ENCODE measurements at places on chromosomes 6 and 20.

DNA sequence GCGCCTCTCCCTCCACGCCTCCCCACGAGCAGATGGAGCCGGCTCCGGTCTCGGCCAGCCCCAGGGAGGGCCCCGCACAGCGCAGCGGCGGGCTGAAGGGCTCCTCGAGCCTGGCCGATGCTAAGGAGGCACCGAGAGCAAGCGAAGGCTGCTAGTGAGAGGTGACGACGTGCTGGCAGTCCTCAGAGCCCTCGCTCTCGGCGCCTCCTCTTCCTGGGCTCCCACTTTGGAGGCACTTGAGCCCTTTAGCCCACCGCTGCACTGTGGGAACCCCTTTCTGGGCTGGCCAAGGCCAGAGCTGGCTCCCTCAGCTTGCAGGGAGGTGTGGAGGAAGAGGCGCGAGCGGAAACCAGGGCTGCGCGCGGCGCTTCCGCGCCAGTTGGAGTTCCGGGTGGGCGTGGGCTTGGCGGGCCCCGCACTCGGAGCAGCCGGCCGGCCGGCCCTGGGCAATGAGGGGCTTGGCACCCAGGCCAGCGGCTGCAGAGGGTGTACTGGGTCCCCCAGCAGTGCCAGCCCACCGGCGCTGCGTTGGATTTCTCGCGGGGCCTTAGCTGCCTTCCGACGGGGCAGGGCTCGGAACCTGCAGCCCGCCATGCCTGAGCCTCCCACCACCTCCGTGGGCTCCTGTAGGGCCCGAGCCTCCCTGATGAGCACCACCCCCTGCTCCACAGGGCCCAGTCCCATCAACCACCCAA, 2.5 kb upstream of the TMEM14C start:
- peak; percentile 24 for DNase-seq

- DNase-seq = peak; percentile 8
Observed at GRCh38 chr20:34058831-34059230, 53.2 kb downstream of the EIF2S2 start.

DNA sequence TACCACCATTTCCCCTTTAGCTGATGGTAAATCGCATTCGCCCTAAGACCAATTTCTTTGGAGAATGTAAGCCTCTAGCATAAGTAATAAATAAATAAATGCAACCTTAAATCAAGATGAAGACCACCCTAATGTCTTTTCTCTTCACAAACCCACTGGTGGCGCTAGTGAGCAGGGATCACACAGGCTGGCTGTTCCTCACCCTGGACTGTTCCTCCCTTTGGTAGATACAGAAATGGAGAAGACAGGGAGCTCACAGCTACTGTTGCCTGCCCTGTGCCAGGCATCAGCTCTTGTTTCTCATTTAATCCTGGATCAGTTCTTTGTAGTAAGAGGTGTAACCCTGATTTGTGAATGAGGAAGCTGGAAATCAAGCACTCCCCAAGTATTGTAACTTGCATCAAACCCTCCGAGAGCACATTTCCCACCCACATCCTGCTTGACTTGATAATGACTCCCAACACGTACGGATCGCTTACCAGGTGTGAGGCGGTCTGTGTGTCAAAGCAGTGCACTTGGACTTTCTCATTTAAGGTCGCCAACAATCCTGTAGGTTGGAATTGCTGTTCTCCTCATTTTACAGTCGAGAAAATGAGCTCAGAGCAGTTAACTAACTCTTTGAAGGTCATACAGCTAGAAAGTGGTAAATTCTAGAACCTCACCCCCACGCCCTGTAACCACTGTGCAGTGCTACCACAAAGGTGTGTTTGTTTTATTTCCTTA, 236.1 kb downstream of the TSHZ2 start:
- no peak for DNase-seq

- no peak for DNase-seq
Observed at GRCh38 chr6:168332020-168332419, 12.4 kb upstream of the DACT2 start.

- DNase-seq = no peak
Observed at GRCh38 chr6:90663106-90663505, 76.2 kb upstream of the MAP3K7 start.

- DNase-seq = no peak
Observed at GRCh38 chr6:10771371-10771894, 23.8 kb downstream of the TMEM14B start.

DNA sequence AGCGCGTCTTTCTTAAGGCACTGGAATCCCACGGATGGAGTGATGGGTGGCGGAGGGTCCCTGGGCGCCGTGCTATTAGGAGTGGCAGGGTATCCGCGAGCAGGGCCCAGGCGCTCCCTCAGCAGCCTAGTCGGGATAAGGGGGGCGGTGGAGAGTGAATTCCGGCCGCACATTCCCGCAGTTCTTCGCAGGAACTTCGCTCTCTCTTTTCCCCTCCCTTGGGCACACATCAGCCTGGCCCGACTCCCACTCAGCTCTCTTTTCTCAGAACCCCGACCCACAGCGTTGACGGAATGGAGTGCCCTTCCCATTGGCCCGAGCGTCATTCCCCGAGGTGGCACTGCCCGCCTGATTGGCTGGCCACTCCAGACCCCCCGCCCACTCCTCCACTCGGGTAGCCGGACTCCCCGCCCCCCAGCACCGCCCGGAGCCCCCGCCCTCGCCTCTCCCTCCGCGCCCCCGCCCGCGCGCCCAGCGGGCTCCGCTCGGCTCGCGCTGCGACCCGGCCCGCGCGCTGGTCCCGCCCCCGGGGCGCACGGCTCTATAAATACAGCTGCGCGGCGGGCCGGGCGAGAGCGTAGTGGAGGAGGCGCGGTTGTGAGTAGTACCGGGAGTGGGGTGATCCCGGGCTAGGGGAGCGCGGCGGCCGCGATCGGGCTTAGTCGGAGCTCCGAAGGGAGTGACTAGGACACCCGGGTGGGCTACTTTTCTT, at the start of gene ID4:
ID4 (plus strand) TSS at position 572 of the 712 bp plus-strand sequence. CDS start 385 bp downstream, outside the sequence.
- DNase-seq = peak; percentile 99

- peak; percentile 60 for DNase-seq
Observed at GRCh38 chr6:142903812-142904211, 41.2 kb downstream of the HIVEP2 start.

DNA sequence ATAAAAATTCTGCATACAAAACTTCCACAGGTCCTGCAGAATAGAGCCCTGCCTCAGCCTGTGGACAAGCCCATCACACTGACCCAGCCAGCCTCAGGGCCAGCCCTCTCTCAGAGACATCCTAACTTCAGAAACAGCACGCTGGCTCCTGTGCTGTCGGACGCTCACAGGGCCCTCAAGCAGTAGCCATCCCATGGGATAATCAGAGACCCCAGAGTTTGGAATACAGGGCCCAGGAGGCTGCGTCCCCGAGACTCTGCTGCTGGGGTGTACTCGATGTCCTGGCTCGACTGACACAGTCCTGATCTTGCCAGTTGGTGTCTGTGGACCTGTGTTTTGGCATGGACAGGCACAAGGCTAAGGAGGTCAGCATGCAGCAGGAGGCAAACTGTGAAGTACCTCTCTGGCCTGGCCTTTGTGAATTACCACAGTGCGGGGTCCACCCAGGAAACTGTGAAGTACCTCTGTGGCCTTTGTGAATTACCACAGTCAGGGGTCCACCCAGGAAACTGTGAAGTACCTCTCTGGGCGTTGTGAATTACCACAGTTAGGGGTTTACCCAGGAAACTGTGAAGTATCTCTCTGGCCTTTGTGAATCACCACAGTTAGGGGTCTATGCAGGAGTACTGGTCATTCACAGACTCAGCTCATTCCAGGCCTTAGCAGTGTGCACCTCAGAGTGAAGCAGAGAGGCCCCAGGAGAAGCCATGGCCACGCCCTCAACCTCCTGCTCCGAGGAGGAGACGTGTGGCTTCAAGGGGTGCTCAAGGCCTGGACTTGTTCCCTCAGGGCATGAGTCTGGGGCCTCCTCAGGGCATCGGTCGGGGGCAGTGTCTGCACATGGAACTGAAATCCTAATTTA, 212.4 kb downstream of the SYNDIG1 start:
- DNase-seq = no peak

DNA sequence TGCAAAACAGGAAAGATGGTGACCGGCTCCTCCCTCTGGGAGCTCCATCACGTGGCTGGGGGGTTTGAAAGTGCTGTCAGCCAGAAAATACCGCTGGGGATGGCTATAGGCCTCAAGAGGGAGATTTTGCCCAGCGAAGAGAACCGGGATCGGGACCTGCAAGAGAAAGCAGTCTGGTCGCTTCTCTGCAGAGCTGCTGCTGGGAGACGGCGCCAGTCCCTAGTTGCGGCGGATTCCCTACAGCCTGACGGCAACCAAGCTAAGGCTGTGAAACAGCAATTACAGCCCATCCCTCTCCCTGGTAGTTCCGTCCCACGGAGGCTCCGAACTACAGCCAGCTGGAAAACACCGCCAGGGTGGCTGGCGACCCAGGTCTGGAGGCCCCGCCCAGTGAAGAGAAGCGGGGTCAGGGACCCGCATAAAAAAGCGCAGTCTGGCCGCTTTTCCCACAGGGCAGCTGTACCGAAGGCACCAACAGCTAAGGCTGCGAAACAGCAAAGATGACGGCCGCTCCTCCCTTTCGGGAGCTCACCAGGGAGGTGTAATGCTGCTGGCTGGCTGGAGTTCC, 238.1 kb upstream of the IRAK1BP1 start:
- peak; percentile 53 for DNase-seq

- DNase-seq = no peak
Observed at GRCh38 chr6:145329257-145329656, 406.1 kb downstream of the EPM2A start.

DNA sequence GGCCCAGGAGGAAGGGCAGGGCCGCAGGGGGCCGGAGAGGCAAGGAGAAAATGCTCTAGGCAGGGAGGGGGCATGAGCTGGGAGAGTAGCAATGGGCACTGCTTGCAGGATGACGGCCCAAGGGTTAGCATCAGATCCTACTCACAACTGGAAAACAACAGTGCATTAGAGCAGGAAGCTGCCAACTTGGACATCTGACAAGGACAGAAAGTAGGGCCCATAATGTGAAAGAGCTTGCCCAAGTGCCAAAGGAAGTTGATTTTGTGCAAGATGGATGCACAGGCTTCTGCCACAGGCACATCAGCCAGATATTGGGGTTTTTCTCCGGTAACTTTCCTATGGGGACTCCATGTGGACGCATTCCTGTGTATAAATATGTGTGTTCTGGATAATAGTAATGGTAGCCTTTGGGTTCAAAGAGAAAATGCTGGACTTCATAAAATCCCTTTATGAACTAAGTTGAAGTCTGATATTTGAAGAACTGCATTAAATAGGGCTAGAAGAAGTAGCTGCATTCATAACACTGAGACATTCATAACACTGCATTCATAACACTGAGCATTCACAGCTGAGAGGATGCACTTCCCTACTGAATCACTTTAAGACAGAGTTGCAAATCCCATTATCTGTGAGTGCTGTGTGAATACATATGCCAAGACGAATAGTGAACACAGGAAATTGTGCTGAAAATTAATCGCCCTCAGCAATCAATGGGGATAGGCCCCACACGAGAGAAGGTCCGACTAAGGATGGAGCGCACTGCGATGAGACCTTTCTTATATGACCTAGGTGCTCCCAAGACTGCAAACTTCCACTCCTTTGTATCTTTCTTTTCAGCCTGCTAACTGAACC, 235.6 kb upstream of the PRDM1 start:
- peak; percentile 16 for DNase-seq

DNA sequence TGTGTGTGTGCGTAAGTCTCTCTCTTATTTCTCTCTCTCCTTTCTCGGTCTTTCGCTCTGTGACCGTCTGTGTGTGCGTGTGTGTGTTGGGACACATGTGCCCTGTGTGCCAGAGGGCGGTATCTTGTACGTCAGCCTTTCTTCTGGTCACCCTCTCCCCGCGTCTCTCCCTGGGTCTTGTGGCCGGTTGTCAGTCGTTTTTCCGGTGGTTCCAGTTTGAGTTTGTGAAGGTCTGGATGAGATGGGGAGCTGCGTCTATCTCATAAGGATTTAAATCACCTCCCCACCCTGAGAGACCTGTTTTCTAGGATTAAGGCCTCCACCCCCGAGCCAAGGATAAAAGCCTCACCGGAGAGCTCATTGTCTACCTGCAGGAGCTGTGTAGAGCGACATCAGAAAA, 295.5 kb upstream of the ZNF337 start:
- no peak for DNase-seq

GRCh38 chr6:89758830-89759229, 60.8 kb downstream of the MDN1 start:
- DNase-seq = no peak

GRCh38 chr6:134706806-134707205, 243.1 kb downstream of the ALDH8A1 start:
- DNase-seq = peak; percentile 87

DNA sequence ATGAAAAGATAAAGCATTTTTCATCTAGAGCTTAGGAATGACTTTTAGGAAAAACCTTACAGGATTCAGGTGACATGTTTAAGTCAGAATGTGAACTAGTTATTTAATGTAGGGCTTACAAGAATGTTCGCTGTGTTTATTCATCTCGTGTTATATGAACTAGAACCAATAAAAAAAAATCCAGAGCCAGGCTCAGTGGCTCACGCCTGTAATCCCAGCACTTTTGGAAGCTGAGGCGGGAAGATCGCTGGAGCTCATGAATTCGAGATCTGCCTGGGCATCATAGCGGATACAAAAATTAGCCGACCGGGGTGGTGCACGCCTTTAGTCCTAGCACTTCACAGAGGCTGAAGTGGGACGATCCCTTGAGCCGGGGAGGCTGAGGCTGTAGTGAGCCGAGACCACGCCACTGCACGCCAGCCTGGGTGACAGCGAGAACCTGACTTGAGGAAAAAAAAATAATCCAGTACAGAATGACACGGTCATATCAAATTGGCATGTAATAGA, 46.3 kb downstream of the OR2B2 start:
- no peak for DNase-seq

- DNase-seq = no peak
Observed at GRCh38 chr20:13186043-13186774, 34.9 kb upstream of the ISM1 start.

DNA sequence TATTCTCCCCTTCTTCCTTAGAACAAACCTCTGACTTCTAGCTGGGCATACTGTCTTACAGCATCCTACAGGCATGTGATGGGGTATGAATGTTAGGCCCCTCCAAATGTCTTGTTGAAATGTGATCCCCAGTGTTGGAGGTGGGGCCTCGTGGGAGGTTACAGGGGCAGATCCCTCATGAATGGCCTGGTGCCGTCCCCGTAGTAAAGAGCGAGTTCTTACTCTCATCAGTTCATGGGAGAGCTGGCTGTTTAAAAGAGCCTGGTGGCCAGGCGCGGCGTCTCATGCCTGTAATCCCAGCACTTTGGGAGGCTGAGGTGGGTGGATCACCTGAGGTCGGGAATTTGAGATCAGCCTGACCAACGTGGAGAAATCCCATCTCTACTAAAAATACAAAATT, 15.5 kb downstream of the OVOL2 start:
- DNase-seq = no peak

DNA sequence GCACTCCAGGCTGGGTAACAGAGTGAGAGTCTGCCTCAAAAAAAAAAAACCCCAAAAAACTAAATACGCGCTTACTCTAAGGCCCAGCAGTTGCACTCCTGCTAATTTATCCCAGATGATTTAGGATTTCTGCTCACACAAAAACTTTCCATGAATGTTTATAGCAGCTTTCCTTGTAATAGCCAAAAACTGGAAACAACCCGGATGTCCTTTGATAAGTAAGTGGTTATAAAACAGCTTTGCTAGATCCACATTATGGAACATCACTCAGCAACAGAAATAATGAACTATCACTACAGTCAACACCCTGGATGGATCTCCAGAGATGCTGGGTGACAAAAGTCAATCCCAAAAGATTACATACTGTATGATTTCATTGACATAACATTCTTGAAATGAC, 220.4 kb upstream of the JARID2 start:
- DNase-seq = peak; percentile 6

GRCh38 chr20:23363257-23363649, 1.3 kb downstream of the GZF1 start:
- DNase-seq = no peak
